ENCODE measurements at places on chromosomes 5 and 9.

GRCh38 chr5:24566933-24567332, 77.8 kb downstream of the CDH10 start:
- no peak overlapping the region for H3K4me3 ChIP-seq
- no peak for DNase-seq
- H3K27ac ChIP-seq = no peak overlapping the region

- no peaks in the 10 kb centered on the region for H3K27me3 ChIP-seq
- H3K36me3 ChIP-seq = no peaks in the 10 kb centered on the region
- no peaks in the 10 kb centered on the region for H3K4me1 ChIP-seq
- no peak overlapping the region for H3K27ac ChIP-seq
- H3K4me3 ChIP-seq = no peak overlapping the region
- no peak for DNase-seq
Observed at GRCh38 chr9:21244836-21245235, 5.0 kb upstream of the IFNA14 start.

DNA sequence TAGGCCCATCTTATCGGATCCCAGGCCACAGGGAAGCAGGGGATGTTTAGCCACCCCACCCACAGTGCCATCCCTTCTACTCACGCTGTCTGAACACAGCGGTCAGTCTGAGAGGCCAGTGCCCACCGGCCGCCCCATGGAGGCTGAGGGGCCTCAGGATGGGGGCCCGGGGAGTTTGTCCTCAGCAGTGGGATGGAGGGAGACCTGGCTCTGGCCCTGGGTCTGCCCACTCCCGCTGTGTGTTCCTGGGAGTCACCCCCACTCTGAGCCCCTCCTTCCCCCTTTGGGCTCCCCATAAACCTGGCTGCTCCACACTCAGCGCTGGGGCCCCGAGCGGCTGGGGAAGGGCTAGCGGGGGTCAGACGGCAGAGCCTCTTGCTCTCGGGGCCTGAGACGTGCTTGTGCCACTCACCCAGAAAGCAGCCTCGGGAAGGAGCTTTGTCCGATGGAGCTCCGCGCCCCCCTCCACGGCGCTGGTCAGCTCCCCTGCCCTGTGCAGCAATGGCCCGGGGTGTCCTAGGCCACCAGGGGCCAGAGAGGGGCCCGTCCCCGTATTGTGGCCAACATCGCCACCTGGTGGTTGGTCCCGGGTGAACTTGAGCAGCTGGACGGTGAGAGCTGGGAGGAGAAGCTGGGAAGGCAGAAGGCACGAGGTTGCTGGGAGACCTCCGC, 10.9 kb upstream of the LAMC3 start:
- H3K27ac ChIP-seq = no peak overlapping the region
- DNase-seq = no peak
- H3K4me3 ChIP-seq = no peak overlapping the region
- H3K4me1 ChIP-seq = no peaks in the 10 kb centered on the region

DNA sequence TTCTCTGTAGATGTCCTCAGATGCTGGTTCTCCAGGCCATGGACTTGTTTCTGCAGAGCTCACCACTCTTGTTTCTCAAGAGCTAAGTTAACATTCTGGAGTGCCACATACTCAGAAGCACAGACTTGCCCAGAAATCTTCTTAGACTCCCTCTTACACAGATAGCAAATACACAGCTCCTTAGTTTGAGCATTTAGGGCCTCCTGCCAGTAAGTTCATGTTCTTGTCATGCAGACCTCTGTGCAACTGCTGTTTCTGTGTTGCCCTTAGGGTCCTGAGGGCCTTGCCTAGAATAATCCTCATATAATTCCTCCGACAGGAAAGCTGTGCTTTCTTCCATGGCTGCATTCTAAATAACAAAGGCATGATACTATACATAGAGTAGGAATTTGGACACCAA, 1.3 kb upstream of the PTPDC1 start:
- no peak for DNase-seq
- no peaks in the 10 kb centered on the region for H3K27me3 ChIP-seq
- no peaks in the 10 kb centered on the region for H3K36me3 ChIP-seq
- no peak overlapping the region for H3K27ac ChIP-seq

- H3K4me1 ChIP-seq = peaks cover 16% of the 10 kb centered on the region
- no peak overlapping the region for H3K4me3 ChIP-seq
- H3K27me3 ChIP-seq = no peaks in the 10 kb centered on the region
Observed at GRCh38 chr5:31759925-31760324, 121.0 kb downstream of the PDZD2 start.

DNA sequence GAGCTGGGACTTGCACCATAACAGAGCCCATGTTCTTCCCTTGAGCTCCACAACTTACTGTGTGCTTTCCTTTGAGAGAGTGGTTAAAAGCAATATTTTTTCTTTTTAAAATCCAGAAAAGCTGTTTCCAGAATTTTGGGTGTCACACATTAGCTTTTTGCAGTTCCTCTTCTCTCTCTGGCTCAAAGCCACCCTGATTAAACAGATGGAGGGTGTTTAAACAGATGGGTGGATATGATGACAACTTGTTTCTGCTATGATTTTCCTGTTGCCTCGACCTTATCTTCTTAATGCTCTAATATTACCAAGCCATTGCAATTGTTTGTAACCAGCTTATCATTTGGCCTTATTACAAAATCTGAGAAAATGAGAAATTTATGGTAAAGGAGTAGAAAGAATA, 22.9 kb upstream of the CFAP95 start:
- H3K27ac ChIP-seq = no peak overlapping the region
- no peaks in the 10 kb centered on the region for H3K4me1 ChIP-seq
- no peak for DNase-seq
- H3K36me3 ChIP-seq = no peaks in the 10 kb centered on the region

GRCh38 chr5:143208781-143209510, 194.5 kb downstream of the NR3C1 start:
- H3K36me3 ChIP-seq = no peaks in the 10 kb centered on the region
- no peak overlapping the region for H3K4me3 ChIP-seq
- peaks cover 19% of the 10 kb centered on the region for H3K4me1 ChIP-seq
- no peaks in the 10 kb centered on the region for H3K27me3 ChIP-seq
- H3K27ac ChIP-seq = no peak overlapping the region
- DNase-seq = no peak

DNA sequence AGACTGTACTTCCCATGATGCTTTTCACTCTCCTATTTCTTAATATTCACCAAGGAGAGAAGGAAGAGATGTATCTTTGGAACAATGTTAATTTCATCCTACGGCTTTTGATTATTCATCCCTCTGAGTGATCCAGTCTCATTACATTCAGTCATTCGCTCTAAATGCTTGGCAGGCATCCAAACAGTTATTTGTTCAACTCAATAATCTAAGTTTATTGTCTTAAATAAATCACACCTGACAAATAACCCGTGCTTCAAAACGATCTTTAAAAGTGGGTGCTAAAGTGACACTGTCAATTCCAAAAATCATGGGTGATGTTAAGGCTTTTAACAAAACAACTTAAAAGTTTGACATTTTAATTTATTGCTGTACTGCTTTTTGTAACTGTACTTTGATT, 233.1 kb downstream of the RASEF start:
- no peaks in the 10 kb centered on the region for H3K4me1 ChIP-seq
- H3K36me3 ChIP-seq = no peaks in the 10 kb centered on the region
- no peak for DNase-seq
- H3K4me3 ChIP-seq = no peak overlapping the region
- H3K27me3 ChIP-seq = no peaks in the 10 kb centered on the region
